ENCODE measurements at places on chromosomes 1 and 21.
A peak's percentile ranks its signal among the peaks of the same experiment; 100 is the strongest.

DNA sequence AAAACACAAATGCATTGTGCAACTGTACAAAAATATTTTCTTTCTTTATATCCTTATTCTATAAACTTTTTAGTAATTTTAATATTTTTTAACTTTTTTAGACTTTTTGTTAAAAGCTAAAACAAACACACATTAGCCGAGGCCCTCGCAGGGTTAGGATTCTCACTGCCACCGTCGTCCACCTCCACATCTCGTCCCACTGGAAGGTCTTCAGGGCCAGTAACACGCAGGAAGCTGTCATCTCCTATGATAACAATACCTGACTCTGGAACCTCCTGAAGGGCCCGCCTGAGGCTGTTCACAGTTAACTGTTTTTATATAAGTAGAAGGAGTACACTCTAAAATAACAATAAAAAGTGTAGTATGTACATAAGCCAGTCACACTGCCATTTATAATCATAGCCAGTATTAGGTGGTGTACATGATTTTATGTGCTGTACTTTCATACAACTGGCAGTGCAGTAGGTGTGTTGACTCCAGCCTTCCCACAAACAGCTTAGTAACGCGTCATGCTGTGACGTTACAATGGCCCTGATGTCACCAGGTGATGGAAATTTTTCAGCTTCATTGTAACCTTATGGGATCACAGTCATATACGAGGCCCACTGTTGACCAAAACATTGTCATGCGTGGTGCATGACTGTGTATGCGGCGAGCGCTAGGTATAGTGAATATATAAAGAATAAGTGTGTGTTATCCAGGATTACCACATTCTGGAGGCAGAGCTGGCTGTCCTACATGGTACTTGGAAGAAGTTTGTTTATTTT is 8.8 kb downstream of the TFF2 start:
- no peak for DNase-seq

DNA sequence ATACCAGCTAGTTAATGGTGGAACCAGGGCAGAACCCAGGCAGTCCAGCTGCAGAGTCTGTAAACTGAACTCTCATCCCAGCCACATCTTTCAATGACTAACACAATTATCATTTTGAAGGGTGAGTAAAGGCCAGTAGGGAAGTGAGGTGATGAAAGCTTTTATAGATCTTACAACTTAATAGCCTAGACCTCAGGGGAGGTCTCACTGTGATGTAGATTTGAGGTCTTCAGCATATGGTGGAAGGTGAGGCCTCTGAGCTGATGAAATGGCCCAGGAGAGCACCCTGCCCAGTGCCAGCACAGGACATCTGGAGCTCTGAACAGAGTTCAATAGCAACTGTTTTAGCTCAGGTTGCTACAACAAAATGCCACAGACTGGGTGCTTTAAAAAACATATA is 44.8 kb upstream of the POU2F1 start:
- DNase-seq = no peak

DNA sequence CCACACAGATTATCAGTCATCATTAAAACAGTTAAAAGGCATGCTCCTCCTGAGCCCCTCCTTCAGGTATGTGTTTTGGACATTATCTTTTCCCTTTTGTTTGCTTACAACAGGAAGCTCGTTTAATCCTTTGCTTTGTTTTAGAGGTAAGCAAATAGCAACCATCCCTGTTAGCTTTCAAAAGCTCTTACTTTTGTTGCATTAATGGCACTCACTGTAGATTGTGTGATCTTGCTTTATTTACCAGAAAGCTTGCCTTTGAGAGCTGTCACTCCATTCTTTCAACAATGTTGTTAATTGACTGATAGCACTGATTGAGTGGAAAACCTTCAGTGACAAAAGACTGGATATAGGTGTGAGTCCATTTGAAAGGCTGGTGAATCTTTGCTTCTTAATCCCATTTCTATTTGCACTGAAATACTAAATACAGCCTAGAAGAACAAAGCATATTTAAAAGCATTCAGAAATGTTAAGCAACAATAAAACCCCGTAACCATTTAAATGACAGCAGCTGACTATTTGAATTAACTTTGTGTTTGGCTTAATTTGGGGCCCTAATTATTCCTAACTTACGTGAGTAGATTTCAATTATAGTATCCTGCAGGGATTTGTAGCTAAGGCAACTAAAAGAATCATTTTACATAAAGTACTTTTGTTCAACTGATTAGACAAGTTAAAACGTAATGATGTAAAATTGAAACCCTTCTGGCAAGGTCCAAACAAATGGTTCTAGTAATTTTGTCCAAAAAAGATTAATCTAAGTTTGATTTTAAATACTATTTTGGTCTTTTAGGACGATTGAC is 48.3 kb downstream of the ADGRL2 start:
- DNase-seq = no peak

DNA sequence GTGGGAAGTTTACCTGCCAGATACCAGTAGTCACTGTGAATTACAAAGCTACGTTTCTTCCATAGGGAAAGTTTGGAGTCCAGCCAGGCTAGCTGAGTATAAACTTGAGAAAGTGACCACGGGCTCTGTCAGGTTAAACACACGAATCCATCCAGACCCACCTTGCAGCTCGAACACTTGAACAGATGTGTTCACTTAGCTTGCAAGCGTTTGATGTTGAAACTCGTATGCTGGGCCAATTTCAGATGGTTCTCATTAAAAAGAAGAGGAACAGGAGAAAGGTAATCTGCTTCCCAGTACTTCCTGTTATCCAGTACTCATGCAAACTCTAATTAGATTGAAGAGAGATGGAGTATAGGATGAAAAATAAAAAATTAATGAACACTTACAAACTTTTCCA is 636.4 kb downstream of the SMYD3 start:
- no peak for DNase-seq

DNA sequence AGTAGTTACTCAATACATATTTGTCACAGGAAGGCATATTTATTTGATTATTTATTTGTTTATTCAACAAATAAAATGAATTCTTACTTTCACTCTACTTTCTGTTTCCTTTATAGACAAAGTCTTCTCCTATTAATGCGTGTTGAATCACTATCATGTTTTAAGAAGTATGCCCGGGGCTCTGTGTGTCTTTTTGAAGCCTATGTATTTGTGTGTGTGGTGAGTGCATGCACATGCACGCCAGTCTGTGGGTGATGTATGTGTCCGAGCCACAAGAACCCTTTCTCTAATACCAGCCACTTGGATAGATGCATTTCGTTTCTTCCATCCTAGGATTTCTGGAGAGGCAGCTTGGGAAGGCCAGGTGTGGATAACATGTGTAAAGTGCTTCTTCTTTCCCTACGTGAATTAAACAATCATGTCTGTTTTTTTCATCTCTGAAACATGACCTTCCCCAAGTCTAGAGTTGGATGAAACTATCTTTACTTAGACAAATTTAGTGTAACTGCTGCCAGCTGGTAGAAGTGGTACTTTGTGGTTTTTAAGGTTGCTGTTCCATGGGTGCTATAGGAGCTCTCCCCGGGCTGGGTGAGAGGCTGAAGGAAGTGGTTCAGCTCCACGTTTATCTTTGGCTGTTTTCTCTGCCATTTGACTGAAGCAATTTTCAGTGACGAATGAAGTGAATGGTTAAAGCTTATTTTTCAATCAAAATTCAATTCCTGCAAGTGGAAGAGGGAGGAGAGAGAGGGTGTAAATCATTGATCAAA is 46.8 kb upstream of the PPM1J start:
- no peak for DNase-seq

- no peak for DNase-seq
Observed at GRCh38 chr1:19391596-19391981, 79.5 kb downstream of the SLC66A1 start.

GRCh38 chr1:244614113-244614836 is 38.7 kb upstream of the DESI2 start:
- DNase-seq = no peak

DNA sequence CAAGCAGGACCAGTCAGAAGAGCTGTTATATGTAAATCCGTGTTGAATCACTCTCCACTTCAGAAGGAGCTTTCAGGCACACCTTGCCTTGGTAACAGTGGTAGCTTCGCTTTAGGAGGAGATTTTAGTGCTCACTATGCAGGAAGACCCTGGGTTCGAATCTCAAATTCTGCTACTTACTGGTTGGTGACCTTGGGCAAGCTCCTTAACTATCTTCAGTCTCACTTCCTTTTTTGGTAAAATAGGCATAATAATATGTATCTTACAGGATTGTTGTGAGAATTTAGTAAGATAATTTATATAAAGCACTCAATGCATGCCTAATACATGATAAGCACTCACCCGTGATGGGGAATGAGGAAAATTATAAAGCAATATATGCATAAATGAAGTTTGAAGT is 46.7 kb upstream of the GPR52 start:
- DNase-seq = no peak

GRCh38 chr1:155978973-155979429 is 654 bp upstream of the ARHGEF2 start:
- no peak for DNase-seq

GRCh38 chr1:236356141-236356540 is 37.9 kb upstream of the EDARADD start:
- DNase-seq = no peak

- DNase-seq = no peak
Observed at GRCh38 chr1:169882039-169882511, 11.6 kb downstream of the SCYL3 start.

DNA sequence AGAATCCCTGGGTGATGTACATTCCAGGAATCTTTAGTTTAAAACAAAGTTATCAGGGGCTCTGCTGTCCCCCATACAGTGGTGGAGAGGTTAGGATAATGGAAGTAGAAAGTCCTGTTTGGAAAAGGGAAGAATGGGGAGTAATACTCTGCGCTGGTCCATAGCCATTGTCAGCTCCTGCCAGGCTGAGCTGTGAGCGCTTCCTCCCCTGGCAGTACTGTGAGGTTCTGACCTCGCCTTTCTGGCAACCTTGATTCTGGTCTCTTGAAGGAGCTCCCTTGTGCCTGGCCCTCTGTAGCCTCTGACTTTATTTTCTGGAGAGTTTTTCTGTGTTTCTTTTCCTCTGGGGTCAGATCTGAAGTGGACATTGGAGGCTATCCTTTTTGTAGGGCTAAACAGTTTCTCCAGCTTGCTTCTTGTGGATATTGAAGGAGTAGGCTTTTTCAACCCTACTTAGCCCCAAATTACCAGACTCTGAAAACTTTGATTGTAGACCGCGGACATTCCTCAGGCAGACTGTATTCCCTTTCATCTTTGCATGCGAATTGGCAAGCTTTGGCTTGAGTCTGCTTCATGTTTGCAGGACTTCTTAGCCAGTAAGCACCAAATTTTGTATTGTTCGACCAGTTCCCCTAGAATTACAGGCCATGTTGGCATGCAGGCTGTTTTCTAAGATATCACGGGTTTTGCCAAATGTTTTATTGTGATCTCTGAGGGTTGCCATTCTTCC is 13.8 kb downstream of the UBE4B start:
- DNase-seq = no peak

DNA sequence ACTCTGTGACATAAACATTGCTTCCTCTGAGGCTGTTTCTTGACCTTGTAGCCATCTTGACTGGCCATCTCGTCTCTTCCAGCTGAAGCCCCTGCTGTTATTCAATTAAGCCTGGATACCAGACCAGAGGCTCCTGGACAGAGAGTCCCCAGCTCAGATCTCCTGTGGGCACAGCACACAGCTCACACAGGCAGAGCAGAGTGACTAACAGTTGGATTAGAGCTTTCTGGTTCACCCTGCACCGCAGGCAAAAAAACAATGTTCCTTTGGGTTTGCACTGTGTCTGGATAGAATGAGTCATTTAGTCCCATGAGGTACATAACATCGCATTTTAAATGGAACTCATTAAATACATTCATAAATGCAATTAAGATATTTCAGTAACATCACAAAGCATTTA is 33.4 kb upstream of the USH2A start:
- DNase-seq = peak; percentile 43

GRCh38 chr1:53346814-53347176 is 18.9 kb upstream of the LRP8 start:
- no peak for DNase-seq

- peak; percentile 91 for DNase-seq
Observed at GRCh38 chr1:201488830-201489589, 17.9 kb downstream of the CSRP1 start.

- DNase-seq = peak; percentile 81
Observed at GRCh38 chr1:85278853-85279314, 2.5 kb upstream of the BCL10 start.

Data from GM04503 (cell line).